CD4-positive, alpha-beta memory T cell (primary cell): ENCODE measurements at places on chromosomes 16 and 17. TPM values are rescaled to one million over a fixed set of nuclear protein-coding genes. Genes with fewer than 3 reads are reported as not detected.

DNA sequence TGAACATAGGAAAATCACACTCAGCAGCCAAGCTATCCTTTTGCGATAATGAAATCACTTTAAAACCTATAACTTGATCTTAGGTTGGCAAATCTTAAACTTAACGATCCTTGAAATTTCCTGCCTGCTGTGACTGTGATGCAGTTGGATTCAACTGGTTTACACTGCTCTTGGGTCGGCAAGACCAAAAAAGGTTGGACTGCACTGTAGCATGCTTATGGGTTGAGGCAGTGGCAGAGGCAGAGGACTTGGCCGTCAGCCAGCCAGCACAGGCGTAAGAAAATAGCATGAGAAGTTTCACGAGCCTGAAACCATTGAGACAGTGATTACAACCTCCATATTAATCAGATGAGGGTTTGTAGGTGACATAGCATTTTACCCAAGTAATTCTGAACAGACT, 21.4 kb downstream of the WSB1 start:
- H3K4me3 ChIP-seq, result no peak overlapping the region
- peaks cover 53% of the 10 kb centered on the region for H3K36me3 ChIP-seq
- DNase-seq, result no peak
- H3K27ac ChIP-seq, result no peak overlapping the region
- H3K4me1 ChIP-seq, result no peaks in the 10 kb centered on the region

- peaks cover 90% of the 10 kb centered on the region for H3K4me1 ChIP-seq
- no peak overlapping the region for H3K4me3 ChIP-seq
- peak overlapping the region; percentile 69 for H3K27ac ChIP-seq
Observed at GRCh38 chr17:40542558-40543411, 22.5 kb downstream of the CCR7 start.

DNA sequence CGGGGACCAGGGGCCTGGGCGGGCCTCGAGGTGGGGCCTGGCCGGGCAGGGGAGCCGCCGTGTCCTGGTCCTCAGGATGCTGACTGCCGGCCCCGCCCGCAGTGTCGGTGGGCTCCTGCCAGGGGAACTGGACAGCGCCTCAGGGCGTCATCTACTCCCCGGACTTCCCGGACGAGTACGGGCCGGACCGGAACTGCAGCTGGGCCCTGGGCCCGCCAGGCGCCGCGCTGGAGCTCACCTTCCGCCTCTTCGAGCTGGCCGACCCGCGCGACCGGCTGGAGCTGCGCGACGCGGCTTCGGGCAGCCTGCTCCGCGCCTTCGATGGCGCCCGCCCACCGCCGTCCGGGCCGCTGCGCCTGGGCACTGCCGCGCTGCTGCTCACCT, 2.3 kb upstream of the PAQR4 start:
- peak; percentile 36 for DNase-seq
- H3K27ac ChIP-seq, result no peak overlapping the region
- no peak overlapping the region for H3K4me3 ChIP-seq
- peaks cover 64% of the 10 kb centered on the region for H3K4me1 ChIP-seq
- H3K36me3 ChIP-seq, result no peaks in the 10 kb centered on the region
- H3K27me3 ChIP-seq, result peaks cover 27% of the 10 kb centered on the region

DNA sequence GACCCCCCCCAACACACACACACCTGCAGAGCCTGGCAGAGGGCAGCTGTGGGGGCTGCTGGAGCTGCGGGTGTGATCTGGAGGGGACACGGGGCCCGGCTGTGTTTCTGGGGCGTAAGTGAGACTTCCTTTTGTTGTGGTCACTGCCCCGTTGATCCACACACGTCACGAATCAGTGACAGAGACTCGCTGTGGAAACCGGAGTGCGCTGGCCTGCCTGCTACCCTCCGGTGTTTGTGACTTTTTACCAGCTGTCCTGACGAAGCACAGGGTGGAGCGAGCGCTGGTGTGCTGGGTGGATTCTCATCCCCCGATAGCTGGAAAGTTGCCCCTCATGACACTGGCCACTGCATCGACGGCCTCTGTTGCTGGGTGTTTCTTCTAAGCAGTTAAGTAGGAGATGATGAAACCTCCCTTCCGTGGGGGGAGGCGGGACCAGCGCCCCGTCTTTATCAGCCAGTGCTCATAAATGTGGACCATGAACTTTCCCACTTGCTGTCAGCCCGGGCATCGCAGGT, 2.3 kb downstream of the METRNL start:
- H3K4me3 ChIP-seq, result no peak overlapping the region
- H3K27ac ChIP-seq, result no peak overlapping the region
- no peaks in the 10 kb centered on the region for H3K27me3 ChIP-seq
- peaks cover 29% of the 10 kb centered on the region for H3K4me1 ChIP-seq
- H3K36me3 ChIP-seq, result no peaks in the 10 kb centered on the region

- H3K4me1 ChIP-seq, result peaks cover 31% of the 10 kb centered on the region
- no peak overlapping the region for H3K27ac ChIP-seq
- no peaks in the 10 kb centered on the region for H3K36me3 ChIP-seq
- H3K27me3 ChIP-seq, result no peaks in the 10 kb centered on the region
- DNase-seq, result no peak
Observed at GRCh38 chr17:79940459-79941087, 95.1 kb downstream of the TBC1D16 start.

Gene UBALD1
- total RNA-seq, result 30.1 TPM

Gene CLEC19A
- total RNA-seq, result not detected

Gene KRT32
- total RNA-seq, result not detected
